Activated CD4-positive, alpha-beta T cell treated with anti-CD3 and anti-CD28 coated beads for 36 hours (primary cell): ENCODE measurements at places on chromosomes 3 and 15.

GRCh38 chr15:70033529-70034140, 64.1 kb downstream of the TLE3 start:
- DNase-seq = no peak

GRCh38 chr3:61687206-61687605, 125.8 kb downstream of the PTPRG start:
- no peak for DNase-seq

- no peak for DNase-seq
Observed at GRCh38 chr3:131231710-131232389, 149.7 kb upstream of the NUDT16 start.

DNA sequence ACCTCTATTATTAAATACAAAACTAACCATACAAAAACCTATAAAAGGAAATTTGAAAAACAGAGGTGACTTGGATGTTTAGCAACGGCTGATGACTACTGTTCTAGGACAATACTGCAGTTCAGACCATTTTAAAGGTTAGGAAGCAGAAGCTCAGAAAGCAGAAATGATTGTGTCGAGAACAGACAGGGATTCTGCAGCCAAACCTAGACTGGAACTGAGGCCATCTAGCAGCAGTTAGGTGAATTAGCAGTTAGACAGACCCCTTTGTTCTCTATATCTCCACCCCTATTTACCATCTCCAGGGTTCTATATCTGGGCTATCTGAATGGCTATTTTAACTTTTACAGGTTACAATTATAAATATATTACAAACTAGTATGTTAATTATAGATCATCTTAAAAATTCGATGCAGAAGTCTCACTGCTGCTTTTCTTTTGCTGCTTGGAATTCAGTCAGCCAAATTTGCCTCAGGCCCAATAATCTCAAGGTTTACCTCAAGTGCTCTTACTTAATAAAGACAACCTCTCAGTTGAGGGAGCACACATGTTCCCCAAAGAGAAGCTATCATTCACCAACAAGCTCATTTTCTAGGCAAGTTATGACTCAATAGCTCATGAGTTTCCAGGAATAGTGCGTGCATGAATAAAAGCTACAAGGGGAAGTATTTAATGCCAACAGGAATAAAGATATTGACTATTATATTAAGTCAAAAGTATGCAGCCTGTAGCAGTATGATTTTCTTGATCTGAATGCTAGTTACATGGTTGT, 9.3 kb upstream of the IL1RAP start:
- DNase-seq = no peak

DNA sequence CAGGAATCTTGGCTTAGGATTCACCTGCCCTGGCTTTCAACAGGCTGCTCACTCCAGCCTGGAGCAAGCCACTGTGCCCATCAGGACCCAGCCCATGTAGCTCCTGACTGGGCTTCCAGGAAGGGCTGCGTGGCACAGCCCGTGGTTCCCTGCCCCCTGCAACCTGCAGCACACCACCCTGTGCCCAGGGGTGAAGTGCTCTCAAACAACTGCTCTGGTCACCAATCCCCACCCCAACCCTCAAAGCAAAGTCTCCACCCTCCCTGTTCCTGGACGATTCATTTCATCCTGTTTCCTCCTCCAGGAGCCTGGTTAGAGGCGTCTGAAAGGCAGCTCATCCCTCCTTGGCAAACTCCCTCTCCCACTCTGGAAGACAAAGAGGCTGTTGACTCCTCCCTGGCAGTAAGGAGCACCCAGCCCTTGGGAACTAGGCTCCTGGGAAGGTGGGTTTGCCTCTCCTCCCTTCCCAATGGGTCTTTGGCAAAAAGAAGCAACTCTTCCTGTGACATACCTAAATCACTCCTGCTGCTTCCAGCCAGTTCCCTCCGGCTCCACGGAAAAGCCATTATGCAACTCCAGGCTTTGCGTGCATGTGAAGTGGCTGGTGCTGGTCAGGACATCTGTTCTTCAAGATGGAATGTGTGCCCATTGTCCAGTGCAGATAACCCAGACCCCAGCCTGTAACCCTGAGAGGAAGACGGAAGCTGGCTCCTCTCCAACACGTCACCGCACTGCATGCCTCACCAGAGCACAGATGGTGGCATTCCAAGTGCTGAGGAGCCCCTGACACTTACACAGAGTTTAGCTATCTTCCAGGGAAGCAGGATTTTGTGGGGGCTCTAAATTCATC, 29.1 kb upstream of the VIPR1 start:
- DNase-seq = no peak

DNA sequence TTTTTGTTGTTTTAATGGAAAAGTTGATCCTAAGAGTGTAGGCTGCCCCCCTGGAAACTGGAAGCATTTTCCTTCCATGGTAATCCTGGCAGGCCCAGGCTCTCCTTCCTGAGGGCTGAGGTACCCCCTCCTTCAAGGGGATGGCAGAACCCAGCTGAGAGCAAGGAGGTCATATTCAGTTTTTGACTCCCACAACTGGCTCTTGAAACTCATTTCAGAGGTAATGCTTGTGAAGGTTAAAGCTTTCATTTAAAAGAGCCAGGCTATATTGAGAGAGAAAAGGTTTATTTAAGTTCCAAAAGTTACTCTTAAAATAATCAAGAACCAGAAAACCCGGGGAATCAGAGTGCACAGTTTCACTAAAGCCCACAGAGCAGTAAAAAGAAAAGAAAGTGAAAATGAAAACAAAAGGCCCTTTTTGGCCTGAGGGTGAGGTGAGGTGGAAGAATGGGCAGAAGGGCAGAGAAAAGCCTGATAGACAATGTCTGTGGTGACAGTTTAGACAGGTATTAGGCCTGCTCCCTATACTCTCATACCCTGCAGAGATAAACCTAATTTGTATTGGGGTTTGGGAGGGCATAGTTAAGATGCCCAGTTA, 47.0 kb upstream of the RBP1 start:
- no peak for DNase-seq

- DNase-seq = no peak
Observed at GRCh38 chr3:8981700-8982099, 18.4 kb upstream of the RAD18 start.

DNA sequence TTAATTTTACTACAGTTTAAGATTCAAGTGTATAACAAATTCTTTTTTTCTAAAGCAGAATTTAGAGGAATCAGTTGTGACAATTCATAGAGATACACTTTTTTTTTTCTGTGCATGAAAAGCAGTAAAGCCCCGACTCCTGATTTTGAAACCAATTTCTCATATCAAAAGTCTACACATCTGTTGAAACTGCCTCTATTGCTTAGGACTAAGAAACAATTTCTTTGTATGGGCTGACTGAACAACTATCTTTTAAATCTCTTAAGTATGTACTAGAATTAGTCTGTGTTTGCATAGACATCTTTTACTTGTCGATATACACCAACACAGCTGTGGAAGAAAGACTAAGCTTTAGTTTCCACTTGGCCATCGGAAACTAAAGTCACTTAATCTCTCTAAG, 127.6 kb downstream of the MEIS2 start:
- DNase-seq = no peak

DNA sequence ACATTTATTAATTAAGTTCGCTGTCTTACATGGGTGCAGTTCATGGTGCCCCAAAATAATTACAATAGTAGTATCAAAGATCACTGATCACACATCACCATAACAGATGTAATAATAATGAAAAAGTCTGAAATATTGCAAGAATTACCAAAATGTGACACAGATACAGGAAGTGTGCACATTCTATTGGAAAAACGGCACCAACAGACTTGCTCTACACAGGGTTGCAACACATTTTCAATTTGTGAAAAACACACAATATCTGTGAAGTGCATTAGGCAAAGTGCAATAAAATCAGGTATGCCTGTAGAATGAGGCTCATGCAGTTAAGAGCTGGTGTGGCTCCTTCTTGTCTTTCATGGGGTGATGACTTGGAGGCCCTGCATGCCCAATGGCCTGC, 265.8 kb downstream of the RPLP1 start:
- no peak for DNase-seq

- DNase-seq = no peak
Observed at GRCh38 chr3:148269816-148270215, 427.9 kb upstream of the AGTR1 start.

- DNase-seq = peak; percentile 54
Observed at GRCh38 chr15:52427804-52428203, 100.9 kb downstream of the MYO5A start.

GRCh38 chr3:15519096-15519495, 2.4 kb downstream of the COLQ start:
- DNase-seq = no peak

DNA sequence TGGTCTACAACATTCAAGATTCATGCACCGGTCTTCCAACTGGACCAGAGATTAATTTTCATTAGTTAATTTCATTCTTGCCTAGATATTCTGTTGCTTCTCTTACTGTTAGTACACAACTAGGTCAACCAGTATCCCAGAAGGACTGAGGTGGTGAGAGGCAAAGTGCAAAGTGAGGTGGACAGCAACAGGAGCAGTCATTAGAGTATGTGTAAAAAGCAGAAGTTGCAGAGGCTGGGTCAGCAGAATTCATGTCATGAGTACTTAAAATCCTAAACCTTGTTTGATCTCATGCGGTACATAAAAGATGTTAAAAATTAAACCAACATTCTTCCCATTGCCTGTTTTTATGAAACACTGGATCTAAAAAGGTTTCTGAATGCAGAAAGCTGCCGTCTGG, 46.7 kb downstream of the PARP14 start:
- DNase-seq = no peak

DNA sequence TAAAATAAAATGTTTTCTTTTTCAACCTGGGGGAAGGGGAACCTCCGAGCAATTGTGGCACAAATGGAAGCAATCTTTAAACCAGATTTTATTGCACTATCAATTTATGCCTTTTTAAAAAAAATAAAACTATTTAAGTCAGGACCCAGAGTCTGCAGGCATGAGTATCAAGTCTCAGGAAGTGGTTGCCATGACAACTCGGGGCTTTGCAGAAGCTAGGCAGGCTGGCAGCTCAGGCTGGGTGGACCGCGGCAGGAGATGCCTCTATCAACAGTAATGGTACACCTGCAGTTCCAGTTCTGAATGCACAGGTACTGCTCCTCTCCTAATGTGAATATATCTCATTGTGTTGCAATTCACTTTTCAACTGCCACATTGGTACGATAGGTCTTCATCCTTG, 447.7 kb downstream of the GABRG3 start:
- DNase-seq = no peak

DNA sequence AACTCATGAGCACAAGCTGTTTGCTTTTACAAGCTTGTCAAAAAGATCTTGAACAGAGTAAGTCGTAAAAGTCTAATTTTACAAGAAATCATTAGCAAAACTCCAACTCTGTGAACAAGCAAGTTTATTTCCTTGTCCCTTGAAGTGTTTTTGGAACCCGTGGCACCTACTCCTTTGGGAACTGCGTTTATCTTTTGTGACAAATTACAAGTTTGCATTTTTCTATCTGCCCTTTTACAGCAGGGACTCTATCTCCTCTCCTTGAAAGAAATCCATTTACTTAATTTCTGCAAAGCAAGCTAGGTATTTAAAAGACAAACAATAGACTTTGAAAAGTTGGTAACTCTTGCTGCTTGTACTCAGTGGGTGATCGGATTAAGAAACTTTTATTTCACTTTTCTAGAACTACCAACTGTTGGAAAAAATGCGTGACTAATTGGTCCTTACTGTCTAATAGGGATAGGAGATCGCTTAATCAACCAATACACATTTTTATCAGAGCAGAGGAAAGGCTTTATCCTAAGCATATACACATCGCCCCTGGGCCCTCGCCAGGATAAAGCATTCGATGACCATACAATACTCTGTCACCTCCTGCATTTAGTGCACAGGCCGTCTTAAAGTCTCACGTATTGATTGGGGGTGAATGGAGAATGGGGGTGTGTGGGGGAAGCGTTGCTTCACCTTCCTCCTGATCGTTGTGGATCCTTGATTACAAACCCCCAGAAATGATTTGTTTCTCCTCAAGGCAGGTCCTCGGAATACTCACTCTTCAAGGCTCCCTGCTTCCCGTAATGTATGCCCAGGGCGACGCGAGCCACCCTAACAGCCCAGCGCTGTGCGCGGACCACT, 1.7 kb downstream of the PRTG start:
- peak; percentile 7 for DNase-seq

GRCh38 chr15:41501191-41501917, 7.7 kb downstream of the ITPKA start:
- peak; percentile 69 for DNase-seq

DNA sequence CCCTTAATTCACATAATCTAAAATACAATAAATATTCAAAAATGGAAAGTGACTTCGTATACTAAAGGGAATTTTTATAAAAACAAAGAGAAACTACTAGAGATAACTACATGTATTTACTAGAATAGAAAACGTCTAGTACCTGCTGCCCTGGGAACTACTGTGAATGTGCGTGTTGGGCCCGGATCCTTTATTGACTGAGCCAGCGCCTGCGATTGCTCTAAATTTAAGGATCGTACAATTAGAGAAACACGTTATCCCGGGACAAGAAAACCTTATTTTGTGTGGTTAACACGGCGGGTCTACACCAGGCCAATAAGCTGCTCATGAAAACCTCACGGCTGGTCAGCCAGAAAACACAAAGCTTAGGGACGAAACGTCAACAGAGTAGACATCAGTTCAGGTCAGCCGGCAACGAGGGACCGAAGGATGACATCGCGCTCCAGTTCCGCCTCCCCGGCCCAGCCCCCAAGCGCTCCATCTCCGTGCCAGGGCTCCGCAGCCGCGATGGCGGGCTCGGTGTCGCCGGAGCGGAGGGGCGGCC, 555 bp downstream of the TM2D3 start:
- no peak for DNase-seq

DNA sequence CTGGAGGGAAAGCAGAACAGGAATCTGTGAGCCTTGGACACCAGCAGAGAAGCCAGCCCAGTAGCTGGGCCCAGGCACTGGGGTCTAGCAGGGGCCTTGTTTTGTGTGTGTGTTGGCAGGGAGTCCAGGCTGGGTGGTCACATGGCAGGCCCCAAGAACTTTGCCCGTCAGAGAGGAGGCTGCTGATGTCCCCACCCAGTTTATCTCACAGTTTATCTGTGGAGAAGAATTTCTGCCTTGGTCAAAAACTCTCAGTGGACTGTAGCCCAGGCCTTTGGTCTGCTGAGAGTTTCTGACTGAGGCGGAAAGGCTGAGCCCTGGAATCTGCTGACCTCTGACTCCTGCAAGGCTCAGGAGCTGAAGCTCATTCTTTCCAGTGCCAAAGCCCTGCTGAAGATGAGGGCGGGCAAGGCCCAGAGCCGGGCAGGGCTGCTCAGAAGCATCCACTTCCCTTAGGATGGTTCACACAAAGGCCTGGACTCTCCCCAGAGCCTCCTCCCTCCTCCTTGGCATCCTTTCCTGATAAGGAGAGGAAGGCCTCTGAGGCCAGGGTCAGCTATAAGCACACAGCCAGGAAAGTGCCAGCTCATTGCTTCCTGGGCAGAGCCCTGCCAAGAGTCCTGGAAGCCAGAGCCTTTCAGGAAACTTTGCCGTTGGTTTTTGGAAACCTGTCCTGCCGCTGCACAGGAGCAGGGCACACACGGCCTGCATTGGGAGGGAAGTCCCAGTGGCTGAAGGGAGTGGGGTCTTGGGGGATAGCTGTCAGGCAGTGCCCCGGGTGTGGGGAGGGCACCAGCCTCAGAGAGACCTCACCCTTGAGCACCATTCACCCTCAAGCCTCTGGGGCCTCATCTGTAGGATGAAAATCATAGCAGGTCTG, 37.2 kb upstream of the SLCO2A1 start:
- DNase-seq = no peak

- DNase-seq = no peak
Observed at GRCh38 chr3:1587426-1587825, 494.6 kb downstream of the CNTN6 start.
